Hematopoietic multipotent progenitor cell (in vitro differentiated cells): ENCODE measurements at places on chromosomes 1 and 21.

DNA sequence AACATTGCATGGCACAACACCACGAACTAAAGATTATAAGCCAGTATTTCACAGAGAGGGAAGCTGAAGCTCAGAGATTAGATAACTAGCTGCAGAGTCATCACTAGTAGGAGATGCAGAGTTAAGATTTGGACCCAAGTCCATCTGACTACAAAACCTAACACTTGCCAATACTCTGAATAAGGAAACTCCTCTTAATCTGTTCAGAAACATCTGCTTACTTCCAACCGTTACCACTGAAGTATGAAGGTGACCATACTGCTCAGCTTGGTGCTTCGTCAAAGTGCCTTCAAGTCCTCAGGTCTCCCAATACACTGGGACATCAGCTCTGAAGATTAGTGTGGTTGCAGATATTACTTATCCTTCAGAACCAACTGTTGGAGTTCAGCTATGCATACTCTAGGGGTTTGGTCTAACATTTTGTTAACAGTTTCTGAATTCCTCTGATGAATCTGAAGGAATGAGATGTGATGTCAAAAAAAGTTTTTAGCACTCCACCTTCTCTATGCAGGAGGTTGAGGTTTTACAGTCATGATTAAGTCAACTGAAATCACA lies 179.6 kb downstream of the TPR start:
- no peak for DNase-seq

DNA sequence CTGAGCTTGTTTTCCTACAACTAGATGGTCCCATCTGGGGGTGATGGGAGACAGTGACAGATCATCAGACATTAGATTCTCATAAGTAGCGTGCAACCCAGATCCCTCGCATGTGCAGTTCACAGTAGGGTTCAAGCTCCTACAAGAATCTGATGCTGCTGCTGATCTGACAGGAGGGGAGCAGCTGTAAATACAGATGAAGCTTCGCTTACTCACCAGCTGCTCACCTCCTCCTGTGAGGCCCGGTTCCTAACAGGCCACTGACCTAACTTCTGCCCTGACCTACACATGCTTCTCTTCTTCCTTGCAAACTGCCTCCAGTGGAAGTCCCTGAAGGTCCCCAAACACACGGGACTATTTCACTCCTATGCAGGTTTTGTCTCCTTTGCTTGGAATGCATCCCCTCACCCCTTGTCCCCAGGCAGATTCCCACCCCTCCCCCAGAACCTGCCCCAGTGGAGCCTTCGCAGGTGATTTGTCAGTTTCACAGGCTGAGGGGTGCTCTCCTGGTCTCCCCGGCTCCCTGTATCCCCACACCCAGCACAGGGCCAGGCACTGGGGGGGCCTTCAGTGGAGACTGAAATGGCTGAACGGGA lies 5.7 kb upstream of the ZBTB48 start:
- no peak for DNase-seq

GRCh38 chr1:212481438-212481767 lies 48.7 kb downstream of the NENF start:
- DNase-seq = no peak

- DNase-seq = peak; percentile 41
Observed at GRCh38 chr1:220879509-220880361, 492 bp downstream of the HLX start.

- DNase-seq = no peak
Observed at GRCh38 chr1:157237522-157237921, 99.3 kb upstream of the ETV3 start.

GRCh38 chr1:230243583-230244353 lies 176.7 kb downstream of the GALNT2 start:
- no peak for DNase-seq

DNA sequence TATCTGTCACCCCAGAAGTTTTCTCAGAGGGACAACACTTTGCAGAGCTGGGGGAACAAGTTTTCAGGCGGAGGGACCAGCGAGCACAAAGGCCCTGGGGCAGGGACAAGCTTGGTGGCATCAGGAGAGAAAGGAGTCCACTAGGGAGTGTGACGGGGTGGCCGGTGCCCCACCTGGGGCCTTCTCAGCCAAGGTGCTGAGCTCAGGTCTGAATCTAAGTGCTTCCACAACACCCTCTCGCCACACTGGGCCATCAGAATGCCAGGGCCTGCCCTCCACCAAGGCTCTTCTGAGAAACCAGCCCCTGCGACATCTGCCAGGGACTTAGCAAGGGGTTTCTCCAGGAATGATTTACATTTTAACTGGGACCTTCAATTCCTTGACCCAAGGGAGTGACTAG lies 7.8 kb upstream of the TNFRSF8 start:
- no peak for DNase-seq
